ENCODE measurements at places on chromosomes 2 and 18.

GRCh38 chr2:225536036-225536435 lies 136.5 kb downstream of the NYAP2 start:
- no peak for DNase-seq

GRCh38 chr2:118356051-118356450 lies 267.8 kb downstream of the INSIG2 start:
- no peak for DNase-seq

DNA sequence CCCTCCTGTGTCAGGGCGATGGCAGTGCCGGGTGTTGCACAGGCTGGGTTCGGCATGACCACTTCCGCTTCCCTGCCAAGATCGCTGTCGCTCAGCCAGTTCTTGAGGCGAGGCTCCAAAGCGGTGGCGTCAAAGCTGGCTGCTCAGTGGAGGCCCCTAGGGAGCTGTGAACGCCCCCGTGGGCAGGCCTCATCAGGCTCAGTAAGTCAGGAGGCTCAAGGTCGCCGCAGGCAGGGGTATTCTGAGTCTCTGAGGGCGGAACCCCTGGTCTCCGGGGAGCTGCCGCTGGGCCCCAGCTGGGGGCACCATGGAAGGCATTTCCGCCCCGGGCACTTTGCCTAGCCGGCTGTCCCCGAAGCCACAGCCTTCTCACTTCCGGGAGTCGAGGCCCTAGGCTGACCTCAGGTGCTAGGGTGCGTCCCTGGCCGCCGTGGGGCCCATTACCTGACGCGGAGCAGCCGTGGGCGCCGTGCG lies 210.4 kb downstream of the SOCS6 start:
- no peak for DNase-seq

GRCh38 chr2:215577356-215577755 lies 141.5 kb upstream of the FN1 start:
- DNase-seq, result no peak

- no peak for DNase-seq
Measured at GRCh38 chr2:97992836-97993825, 2.6 kb downstream of the TMEM131 start.

DNA sequence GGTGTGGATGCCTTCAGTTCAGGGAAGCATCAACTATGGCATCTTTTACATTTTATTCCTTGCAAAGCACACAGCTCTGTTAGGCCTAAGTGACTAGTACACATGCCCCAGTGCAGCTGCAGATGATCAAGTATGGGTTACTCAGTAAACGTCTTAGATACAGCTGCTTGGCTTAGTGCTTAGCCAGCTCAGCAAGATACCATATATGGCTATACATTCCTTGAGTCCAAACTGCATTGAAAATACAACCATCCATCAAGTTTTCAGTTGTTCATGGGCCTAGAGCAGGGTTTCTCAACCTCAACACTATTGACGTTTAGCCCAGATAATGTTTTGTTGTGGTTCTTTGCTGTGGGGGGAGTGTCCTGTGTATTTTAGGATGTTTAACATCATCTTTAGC lies 769.9 kb downstream of the TSN start:
- no peak for DNase-seq

DNA sequence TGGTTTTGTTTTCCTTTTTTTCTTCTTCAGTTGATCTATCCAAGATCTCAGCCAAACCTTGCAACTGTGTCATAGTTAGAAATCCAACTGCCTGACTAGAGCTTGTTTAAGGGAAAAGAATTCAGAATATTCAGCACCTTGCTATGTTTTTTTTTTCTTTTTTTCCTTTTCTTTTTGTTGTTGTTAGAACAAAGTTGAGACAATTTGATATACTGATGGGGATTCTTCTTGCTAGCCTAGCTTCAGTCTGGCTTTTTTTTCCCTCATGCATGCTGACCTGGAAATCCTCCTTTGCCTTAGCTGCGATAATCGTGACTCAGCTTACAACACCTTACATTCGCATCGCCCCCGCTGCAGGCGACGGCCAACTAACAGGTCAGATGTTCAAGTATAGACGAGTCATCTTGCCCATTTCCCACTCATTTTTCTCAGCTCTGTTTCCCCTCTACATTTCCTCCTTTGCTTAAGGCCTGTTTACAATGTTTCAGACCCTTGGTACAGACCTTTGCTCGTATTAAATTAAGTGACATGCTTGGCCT lies 487.2 kb upstream of the RAB12 start:
- DNase-seq, result peak; percentile 36

- no peak for DNase-seq
Measured at GRCh38 chr2:214139630-214140284, 271.1 kb upstream of the VWC2L start.

DNA sequence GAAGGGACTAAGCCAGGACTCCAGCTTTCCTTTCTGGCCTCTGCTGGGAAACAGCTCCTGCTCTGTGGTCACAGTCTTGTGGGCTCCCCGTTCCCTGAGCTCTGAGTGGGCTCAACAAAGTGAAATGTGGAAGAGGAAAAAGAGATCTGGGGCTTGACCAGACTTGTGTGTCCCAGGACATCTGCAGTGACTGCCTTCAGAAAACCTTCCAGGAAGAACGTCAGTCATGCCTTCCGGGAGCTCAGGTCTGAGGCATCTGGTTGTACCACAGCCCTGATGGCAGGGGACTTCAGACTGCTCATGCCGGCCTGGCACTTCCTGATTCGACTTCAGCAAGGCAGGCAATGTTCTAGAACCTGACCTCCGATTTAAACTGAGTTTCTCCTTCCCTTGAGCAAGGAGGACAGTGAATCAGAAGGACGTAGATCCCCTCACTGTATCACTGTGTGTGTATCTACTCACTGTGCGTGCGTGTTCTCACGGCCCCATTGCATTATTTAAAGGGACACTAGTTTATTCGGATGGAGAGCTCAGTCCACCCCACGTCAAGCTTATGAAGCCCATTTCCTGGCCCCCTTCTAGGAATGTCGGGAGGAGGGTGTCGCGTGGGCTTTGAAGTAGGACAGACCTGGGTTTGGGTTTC lies 548 bp upstream of the FBLN7 start:
- DNase-seq, result peak; percentile 58

DNA sequence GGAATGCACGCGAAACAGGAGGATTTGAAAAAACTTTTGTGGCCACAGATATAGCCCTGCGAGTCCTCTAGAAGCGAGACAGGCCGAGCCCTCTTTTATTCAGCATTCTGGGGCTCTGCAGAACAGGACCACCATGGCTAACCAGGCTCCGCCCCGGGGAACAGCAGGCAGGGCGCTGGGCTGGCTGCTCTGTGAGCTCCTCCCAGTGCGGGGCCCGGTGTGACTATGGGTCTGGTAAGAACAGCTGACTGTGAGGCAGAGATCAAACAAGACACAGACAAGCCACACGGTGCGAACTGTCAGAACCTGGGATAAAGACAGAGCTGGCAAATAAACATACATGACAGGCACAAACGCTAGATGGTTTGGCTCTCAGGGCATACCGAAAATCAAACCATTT lies 15.5 kb downstream of the PXDN start:
- DNase-seq, result no peak

- no peak for DNase-seq
Measured at GRCh38 chr2:43067254-43068040, 159.0 kb downstream of the ZFP36L2 start.

- DNase-seq, result no peak
Measured at GRCh38 chr2:137220438-137220993, 455.2 kb downstream of the THSD7B start.

DNA sequence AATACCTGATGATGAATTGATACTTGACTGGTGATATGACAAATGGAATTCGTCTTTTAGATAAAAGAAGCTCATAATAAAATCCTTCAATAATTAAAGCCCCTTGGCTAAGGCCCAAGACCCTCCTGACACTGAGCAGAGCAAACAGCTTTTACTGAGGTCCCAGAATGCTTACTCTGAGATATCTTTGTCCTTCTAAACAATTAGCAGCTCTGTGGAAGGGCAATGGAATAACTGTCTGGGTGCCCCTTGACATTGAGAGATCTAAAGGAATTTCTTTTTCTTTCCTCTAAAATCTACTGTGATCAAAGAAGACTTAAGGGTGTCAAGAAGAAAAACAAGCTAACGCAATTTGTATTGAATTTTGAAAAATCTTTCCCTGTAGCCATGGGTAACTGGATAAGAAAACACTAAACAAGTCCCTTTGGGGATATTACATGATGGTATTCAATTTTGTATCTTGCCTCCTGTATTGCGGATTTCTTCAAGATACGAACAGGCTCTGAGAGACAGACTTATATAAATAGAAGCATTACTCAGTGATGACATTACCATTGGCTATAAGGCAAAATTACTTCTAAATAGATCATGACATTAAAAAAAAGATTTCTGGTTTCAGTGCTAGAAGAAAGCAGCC lies 128.8 kb downstream of the MREG start:
- peak; percentile 27 for DNase-seq

DNA sequence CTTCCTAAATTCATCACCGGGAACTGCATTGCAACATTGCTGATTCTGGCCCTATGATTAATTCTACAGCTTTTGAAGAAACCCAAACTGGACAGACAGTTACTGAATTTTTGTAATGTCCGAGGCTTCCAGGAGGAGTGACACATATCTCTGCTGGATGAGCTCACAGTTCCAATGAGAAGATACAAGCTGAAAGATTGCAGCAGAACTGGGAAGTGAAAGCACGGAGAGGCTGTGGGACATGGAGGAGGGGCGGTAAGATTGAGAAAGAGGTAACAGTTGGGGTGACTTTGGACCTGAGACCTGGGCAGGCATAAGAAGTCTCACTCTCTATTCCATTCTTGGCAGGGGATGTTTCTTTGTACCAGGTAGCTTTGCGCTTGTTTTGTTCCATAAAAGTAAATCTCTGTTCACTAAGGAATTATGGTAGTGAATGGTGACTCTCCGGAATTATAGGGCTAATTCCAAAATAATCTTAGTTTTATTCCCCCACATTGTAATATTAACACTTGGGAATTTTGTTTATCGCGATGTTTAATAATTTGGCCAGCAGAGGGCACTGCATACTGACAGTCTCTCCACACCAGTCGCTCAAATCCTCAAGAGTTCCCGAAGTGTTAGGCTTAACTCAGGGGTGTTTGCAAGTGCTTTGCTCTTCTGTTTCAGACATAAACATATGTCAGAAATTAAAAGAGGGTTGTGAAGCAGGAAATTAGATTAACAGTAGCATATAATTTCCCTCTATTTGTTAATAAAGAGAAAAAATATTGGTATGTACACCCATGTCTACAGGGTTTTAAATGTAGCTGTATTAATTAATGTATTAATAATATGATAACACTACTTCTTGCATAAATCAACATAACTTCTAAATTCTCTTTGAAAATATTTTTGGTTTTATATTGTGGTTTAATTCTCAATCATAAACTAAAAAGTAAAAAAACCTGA lies 201.4 kb downstream of the SOCS6 start:
- peak; percentile 69 for DNase-seq

- no peak for DNase-seq
Measured at GRCh38 chr18:45806226-45806625, 19.2 kb upstream of the SIGLEC15 start.

GRCh38 chr2:20593072-20594034 lies 57.5 kb downstream of the HS1BP3 start:
- DNase-seq, result peak; percentile 63

- no peak for DNase-seq
Measured at GRCh38 chr2:176464886-176465564, 195.8 kb downstream of the MTX2 start.

- DNase-seq, result peak; percentile 91
Measured at GRCh38 chr2:19358242-19359020, at the start of gene OSR1. TSS of gene OSR1 (minus strand) at chr2:19358623. CDS start at chr2:19353805, 4,818 bp downstream.

DNA sequence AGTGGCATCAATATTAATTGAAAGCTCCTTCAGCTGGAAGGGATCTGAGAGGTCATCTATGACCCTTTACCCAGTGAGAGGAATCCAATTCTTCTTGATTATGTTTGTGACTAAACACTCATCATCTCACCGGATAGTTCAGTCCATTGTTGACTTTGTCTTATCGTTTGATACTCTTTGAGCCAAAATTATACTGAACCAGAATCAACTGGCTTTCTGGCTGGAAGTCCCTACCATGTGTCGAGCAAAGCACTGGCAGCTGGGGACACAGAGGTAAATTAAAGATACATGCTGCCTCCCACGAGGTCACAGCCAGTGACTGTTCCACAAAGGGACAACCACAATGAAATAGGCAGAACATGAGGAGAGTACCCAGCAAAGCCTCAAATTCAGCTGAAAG lies 91.4 kb upstream of the FHL2 start:
- DNase-seq, result no peak

GRCh38 chr2:99660616-99661406 lies 171.0 kb upstream of the REV1 start:
- DNase-seq, result peak; percentile 32
